Daoy (cell line): ENCODE measurements at places on chromosomes 13 and 19.

- no peak for DNase-seq
Measured at GRCh38 chr13:110774490-110774889, 61.0 kb downstream of the ING1 start.

- no peak for DNase-seq
Measured at GRCh38 chr13:30620941-30621340, 3.2 kb downstream of the USPL1 start.

DNA sequence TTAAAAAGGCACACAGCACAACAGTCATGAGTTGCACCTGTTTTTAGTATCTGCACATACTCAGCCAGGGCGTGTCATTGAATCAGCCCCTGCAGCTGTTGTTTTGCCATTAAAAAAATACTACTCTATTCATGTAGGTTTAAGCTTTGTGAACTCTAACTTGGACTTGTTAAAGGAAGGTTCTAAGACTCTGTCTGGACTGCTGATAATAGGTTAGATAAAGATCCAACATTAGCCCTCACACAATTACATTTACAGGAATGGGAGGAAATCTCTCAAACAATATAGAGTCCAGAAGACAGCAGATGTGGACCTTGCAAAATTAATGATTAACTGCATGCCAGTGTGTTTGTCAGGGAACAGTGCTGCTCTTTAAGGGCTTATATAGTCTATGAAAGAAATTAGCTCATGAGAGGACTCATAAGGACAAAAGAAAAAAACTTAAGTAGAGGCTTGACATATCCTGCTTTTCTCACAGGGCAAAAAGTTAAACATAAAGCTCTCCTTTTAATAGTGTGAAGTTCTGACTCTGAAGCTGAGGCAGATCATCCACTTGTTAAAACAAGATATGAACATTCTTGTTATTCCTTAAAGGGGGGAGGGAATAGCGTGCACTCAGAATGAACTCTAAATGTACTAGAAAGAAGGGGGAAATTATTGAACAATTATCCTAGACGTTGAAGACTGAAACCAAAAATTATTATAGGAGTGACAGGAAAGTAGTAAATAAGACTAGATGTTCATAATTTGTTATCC, 243.6 kb downstream of the NDFIP2 start:
- DNase-seq, result no peak

DNA sequence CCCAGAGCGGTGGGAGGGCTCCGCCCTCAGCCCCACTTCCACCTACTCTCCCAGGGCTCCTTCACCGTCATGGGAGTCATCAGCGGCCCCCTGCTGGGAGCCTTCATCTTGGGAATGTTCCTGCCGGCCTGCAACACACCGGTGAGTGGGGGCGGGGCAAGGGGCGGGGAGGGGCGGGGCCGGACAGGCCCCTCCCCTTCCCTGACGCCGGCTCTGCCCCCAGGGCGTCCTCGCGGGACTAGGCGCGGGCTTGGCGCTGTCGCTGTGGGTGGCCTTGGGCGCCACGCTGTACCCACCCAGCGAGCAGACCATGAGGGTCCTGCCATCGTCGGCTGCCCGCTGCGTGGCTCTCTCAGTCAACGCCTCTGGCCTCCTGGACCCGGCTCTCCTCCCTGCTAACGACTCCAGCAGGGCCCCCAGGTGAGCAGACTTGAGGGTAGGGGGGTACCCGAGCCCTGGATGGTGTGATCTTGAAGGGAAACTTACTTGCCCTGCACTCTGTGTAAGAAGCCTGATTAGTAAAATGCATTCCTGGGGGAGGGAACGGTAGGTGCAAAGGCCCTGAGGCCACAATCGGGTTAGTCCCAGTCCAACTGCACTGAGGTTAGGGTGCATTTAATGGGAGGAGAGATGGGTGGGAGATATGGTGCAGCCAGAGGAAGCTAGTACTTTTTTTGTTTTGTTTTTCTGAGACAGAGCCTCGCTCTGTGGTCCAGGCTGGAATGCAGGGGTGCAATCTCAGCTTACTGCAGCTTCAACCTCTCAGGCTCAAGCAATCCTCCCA, 12.1 kb downstream of the SLC5A5 start:
- no peak for DNase-seq

DNA sequence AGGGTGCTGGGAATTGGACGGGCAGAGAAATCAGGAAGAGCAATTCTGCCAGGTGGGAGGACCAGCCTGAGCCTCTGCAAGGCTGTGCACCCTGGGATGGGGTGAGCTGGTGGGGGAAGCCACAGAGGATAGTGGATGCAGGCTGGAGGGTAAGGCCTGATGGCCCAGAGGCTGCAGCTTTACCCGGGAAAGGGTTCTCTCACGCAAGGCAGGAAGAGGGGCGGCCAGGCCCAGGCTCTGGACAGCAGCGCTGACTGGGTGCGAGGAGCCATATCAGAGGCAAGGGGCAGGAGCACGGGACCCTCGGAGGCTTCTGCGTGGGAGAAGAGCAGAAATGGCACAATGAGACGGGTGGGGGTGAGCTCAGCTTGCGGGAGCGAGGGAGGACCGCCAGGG, 104.6 kb downstream of the SOX1 start:
- no peak for DNase-seq

- peak; percentile 87 for DNase-seq
Measured at GRCh38 chr19:1243768-1244692, 2.5 kb downstream of the ATP5F1D start.

- no peak for DNase-seq
Measured at GRCh38 chr13:30493658-30494381, 28.1 kb upstream of the HMGB1 start.

DNA sequence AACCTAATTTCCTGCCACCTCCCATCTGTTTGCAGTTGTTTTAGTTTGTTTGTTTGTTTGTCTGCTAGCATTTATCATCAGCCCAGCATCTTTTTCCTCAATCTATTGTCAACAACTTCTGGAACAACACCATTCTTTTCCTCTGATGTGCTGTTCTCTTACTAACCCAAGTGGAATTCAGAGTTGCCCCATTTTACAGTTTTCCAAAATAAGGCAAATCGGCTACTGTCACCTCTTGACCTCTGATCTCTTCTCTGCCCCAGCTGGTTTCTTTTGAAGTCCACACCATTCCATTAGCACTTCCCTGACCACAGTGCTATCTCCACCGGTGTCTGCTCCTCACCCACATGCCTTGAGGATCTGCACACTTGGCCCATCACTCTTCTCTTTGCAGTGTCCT, 102.4 kb downstream of the EFNB2 start:
- DNase-seq, result no peak

DNA sequence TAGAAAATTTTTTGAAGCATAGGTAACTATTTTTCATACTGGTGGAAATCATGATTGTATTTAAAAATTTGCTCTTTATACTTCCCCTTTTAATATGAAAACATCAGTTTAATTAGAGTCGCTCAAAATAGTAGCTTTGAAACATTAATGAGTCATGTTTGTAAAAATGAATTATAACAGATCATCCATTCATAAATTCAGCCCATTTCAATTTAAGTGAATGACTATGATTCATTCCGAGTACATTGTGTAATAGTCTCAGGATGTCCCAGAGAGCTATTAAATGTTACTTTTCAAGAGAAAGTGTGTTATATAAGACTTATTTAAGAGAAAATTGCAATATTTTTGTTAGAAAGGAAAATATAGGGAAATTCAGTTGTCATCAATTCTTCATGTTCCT, 111.0 kb downstream of the FNDC3A start:
- DNase-seq, result no peak

- no peak for DNase-seq
Measured at GRCh38 chr13:75426421-75426820, 55.5 kb downstream of the TBC1D4 start.

DNA sequence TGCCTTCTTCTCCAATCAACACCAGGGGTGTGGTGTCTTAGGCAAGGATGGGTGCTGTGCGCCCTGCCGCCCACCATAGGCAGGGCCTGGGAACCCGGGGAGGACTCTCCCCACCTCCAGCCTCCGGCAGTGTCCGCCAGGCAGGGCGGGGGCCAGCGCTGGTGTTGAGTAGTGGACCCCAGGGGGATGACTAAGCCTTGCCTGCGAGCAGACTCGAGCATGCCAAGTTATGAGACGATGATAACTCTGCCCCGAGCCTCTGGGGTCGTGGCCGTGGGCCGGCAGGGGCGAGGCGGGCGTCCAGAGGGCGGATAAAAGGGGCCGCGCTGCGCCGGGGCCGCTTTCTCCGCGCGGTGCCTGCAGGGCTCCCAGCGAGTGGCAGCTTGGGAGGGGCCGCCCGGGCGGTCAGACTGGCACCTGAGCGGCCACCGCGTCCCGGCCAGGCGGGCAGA, at the start of gene MEDAG:
MEDAG (plus strand) TSS at position 340 of the 452 bp plus-strand sequence. CDS start 245 bp downstream, outside the sequence.
- DNase-seq, result peak; percentile 51

DNA sequence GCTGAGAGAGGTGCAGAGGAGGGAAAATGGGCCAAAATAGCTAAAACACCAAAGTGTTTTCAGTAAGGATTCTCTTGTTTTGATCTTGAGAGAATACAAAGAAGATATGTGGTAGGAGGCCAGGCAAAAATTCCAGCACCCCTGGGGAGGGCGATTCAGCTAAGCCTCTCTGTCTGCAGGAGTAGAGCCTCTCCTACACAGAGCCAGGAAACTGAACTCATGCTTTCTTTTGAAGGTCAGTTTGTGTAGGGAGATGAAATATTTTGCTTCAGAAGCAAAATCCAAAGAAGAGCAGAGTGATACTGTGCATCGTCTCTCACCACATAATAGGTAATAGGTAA, 565.0 kb downstream of the FGF9 start:
- DNase-seq, result no peak

DNA sequence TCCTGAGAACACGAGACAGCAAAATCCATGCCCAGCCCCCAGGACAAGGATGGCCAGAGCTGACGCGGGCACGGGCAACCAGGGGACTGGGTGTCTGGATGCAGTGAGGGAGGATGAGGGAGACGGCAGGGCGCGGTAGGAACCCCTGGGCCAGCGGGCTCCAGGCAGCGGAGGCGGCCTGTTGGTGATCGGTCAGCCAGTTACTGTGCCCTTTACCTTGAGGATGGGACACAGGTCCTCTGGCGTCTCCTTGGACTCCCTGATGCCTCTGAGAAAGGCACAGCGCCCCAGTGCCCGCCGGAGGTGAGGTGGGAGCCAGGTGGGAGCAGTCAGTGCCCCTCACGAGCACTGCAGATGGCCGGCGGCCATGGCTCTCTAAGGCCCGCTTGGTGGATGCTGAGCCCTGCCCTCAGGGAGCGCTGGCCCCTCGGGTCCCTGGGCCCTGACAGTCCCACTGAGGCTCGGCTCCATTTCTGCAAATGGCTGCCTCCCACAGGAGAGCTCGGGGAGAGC, 31.2 kb downstream of the C13orf46 start:
- DNase-seq, result no peak

DNA sequence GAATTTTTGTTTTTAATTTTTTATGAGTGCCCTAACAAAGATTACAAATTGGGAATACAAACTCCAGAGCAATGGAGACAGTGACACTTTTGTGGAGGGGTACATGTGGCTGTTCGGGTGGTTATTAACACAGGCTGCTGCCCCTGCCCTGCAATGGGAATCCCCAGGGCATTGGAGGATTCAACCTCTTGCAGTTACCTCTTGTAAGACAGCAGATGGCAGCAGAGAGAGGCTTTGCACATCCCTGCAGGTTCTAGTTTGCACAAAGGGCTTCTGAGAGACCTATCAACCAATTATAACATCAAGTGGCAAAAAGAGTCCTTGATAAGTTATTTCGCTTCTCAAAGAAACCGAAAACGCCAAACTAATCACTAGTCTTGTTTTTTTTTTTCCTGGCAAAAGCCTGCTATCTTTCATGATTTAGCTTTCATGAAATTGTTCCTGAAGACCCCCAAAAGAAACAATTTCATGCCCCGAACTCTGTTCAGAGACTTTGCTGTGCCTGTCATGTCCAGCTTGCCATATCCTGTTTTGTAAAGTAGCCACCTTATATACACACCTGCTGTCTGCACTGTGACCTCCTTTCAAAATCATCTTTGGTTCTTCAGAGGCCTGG, 10.4 kb downstream of the GJB2 start:
- DNase-seq, result peak; percentile 59

DNA sequence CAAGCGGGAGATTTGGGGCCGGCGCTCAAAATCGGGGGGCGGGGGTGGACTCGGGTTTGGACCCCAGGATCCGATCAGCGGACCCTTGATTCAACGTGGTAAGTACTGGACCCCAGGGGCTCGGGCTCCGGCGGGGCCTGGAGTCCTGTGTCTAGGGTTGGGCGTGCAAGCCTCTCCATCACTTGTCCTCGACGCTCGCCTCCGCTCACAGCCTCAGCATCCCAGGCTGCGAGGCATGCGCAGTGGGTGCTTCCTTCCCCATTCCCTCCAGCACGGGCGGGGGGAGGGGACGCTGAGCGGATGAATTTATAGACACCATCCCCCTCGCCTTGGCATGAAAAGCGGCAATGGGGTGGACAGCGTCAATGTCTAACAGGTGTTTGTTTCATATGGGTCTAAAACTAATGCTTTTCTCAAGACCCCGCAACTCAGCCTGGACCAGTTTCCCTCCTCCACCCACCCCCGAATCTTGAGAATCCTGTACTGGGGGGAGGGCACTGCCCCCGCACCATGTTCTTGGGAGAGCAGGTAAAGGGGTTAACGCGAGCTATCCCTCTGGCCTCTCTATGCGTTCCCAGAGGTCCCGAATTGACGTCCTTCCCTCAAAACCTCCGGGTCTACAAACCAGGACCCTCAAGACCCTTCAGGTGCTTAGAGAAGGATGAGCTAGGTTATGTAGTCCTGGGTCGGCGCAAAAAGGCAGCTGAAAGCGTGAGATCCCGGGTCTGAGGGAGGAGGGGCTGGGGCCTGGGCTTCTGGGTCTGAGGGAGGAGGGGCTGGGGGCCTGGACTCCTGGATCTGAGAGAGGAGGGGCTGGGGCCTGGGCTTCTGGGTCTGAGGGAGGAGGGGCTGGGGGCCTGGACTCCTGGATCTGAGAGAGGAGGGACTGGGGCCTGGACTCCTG, 579 bp downstream of the CPT1C start:
- DNase-seq, result peak; percentile 76

GRCh38 chr13:71864986-71865873, 1.8 kb downstream of the DACH1 start:
- DNase-seq, result no peak

DNA sequence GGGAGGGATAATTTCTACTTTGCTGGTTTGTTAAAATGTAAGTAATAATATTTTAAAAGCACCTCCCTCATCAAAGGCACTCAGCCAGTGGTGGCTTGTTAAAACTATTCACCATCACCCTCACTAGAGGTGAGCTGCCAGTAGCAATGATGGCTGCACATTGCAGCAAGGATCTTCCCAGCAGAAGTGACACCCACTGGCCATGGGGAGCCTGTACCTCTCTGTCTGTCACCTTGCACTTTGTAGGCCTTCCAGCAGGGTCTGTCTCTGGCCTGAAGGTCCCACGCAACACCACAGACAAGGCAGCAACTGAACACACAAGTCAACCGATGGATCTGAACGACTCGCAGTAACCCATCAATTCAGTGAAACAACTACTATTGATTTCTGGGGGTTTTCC, 47.3 kb upstream of the C13orf42 start:
- no peak for DNase-seq

- peak; percentile 89 for DNase-seq
Measured at GRCh38 chr19:54035215-54036178, 28.2 kb downstream of the VSTM1 start.

GRCh38 chr13:110336681-110337080, 29.6 kb downstream of the COL4A2 start:
- no peak for DNase-seq

DNA sequence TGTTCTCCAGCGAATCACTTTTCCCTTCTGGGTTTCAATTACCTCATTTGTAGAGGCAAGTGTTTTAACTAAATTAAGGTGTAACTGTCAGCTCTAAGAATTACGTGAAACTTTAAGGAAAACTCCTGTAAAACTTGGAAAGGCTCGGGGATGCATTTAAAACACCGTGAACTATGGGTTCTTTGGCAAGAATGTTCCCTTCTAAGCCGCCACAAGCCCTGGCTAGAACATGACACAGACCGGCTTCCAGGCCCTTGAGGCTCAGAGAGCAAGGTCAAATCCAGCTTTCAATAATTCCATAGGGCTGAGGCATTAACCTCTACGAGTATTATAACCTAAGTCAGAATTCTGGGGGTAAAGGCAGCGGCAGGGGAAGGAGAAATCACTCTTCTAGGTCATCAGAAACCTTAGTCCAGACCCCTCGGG, 685 bp downstream of the VWA8 start:
- DNase-seq, result peak; percentile 20
